Daoy (cell line): ENCODE measurements at places on chromosomes 1 and 21. TPM values are rescaled to one million over a fixed set of nuclear protein-coding genes. Genes with fewer than 3 reads are reported as not detected.

- no peak for DNase-seq
Observed at GRCh38 chr1:226332947-226333346, 24.0 kb upstream of the LIN9 start.

GRCh38 chr1:224302947-224303346, 27.0 kb downstream of the NVL start:
- no peak for DNase-seq

GRCh38 chr1:68015971-68016370, 34.5 kb downstream of the DIRAS3 start:
- DNase-seq = no peak

- DNase-seq = no peak
Observed at GRCh38 chr1:19337289-19337688, 25.2 kb downstream of the SLC66A1 start.

Gene HTR1D
- 3.1 and 5.0 TPM in 2 replicates for total RNA-seq
